ENCODE measurements at places on chromosomes 1 and 21. TPM values are rescaled to one million over a fixed set of nuclear protein-coding genes. Genes with fewer than 3 reads are reported as not detected.

Gene SLC22A15
- total RNA-seq: 0.17 TPM

GRCh38 chr1:204218552-204218951 lies 4.8 kb upstream of the GOLT1A start:
- H3K27ac ChIP-seq: no peak overlapping the region
- no peak for DNase-seq
- H3K4me1 ChIP-seq: peaks cover 5% of the 10 kb centered on the region
- H3K4me3 ChIP-seq: no peak overlapping the region
- H3K27me3 ChIP-seq: no peaks in the 10 kb centered on the region

DNA sequence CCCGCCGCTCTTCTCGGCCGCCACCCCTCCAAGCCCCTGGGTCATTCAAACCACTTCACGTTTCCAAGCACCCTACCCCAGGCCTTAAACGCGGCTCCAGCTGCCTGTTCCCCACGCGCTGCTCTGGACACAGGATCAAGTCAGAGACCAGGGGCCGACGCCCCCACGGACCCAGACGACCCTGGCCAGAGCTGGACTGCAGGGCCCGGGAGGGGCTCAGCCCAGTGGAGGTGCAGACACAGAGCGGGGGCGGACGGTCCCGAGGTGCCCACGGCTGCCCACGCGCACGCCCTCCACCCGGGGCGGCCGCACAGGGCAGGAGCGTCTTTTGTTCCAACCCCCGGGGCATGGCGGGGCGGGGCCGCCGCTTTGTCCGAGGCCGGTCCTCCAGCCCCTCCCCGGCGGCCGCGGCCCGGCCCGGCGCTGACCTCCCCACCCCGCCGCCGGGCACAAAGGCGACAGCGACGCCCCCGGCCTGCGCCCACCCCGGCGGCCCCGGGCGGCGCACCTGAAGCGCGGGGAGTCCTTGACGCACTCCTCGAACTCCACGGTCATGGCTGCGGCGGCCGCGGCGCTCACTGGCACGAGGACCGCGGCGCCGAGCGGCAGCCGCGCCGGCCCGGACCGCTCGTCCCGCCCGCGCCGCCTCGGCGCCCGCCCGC lies 338 bp downstream of the ACAP3 start:
- H3K27me3 ChIP-seq: no peaks in the 10 kb centered on the region
- H3K36me3 ChIP-seq: peaks cover 3% of the 10 kb centered on the region
- peaks cover 23% of the 10 kb centered on the region for H3K4me1 ChIP-seq
- H3K4me3 ChIP-seq: peak overlapping the region; percentile 78
- no peak for DNase-seq

DNA sequence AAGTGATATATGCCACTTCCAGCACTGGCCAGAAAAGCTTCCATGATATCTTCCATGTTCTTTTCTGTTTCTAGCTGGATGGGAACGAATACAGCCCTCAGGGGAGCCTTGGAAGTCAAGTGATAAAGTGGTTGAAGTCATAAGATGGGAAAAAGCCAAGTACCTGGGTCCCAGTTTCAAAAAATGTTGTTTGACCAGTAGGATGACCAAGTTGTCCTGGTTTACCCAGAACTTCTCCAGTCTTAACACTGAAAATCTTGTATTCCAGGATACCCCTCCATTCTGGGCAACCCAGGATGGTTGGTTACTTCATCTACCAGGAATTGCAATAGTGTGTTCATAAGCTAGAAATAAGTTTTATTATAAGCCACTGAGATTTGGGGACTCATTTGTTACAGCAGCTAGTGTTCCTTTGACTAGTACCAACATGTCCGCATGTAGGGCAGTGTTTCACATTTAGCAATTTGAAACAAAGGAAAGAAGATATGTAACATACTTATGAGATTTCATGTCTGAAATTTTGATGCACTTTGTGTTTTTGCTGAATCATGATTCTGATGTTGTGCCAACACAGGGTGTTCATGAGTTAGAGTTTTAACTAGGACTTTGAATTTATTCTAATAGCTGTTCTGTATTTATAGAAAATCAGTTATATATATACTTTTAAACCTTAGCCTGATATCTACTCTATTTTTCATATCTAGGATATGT lies 139.9 kb downstream of the TPR start:
- H3K4me1 ChIP-seq: no peaks in the 10 kb centered on the region
- peaks cover 6% of the 10 kb centered on the region for H3K27me3 ChIP-seq
- H3K4me3 ChIP-seq: no peak overlapping the region
- no peak overlapping the region for H3K27ac ChIP-seq
- DNase-seq: no peak

DNA sequence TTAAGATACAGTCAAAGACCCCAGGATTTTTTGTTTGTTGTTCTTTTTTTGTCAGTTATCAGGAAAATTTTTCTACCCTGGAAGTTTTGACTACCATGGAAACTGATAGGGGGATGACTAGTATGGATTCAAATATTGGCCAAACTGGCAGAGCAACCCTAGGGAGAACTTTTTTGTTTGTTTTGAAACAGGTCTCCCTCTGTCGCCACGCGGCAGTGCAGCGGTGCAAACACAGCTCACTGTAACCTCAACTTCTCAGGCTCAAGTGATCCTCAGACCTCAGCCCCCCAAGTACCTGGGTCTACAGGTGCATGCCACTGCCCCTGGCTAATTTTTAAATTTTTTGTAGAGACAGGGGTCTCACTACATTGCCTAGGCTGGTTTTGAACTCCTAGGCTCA lies 46.6 kb downstream of the TOR3A start:
- H3K27ac ChIP-seq: peak overlapping the region; percentile 76
- H3K4me3 ChIP-seq: no peak overlapping the region
- no peaks in the 10 kb centered on the region for H3K36me3 ChIP-seq
- DNase-seq: no peak

DNA sequence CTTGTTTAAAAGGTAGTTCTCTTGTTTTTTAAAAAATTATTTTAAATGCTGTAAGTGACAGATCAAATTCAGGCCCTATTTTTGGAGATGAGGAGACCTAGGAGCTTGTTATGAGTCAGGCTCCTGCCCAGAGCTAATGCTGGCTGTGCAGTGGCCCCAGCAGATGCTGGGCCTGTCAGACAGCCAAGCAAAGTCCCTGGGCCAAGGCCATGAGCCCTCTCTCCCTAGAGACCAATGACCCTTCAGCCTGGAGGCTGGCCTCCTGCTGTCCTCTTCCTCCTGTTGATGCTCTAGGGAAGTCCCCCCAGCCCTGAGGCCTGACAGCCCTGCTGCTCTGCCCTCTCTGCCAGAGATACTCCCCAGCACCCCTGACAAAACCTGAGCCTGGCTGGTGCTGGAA lies 128.1 kb upstream of the CTTNBP2NL start:
- H3K27me3 ChIP-seq: peaks cover 5% of the 10 kb centered on the region
- no peaks in the 10 kb centered on the region for H3K4me1 ChIP-seq
- H3K27ac ChIP-seq: no peak overlapping the region

DNA sequence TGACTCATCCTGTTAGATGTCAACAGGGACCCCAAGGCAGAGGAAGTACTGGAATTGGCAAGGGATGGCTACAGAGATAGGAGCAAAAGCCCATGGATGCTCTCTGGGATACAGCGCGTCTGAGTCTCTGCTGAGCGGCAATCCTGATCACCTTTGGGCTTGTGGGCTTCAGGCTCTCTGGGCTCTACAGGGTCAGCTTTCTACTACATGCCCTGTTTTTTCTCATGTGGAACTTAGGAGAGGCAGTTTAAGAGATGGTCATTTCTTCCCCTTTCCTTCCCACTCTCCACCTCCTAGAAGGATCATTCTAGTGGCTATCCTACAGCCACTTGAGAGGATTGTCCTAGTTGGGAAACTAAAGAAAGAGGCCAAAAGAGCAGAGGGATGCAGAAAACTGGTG lies 1.3 kb downstream of the LINGO4 start:
- no peak for DNase-seq
- H3K27me3 ChIP-seq: peaks cover 2% of the 10 kb centered on the region
- H3K4me3 ChIP-seq: no peak overlapping the region
- H3K4me1 ChIP-seq: peaks cover 2% of the 10 kb centered on the region
- H3K36me3 ChIP-seq: no peaks in the 10 kb centered on the region

- peaks cover 44% of the 10 kb centered on the region for H3K4me1 ChIP-seq
- no peak overlapping the region for H3K4me3 ChIP-seq
- no peak overlapping the region for H3K27ac ChIP-seq
- no peaks in the 10 kb centered on the region for H3K27me3 ChIP-seq
- DNase-seq: no peak
- peaks cover 25% of the 10 kb centered on the region for H3K36me3 ChIP-seq
Observed at GRCh38 chr21:25496825-25497482, 110.3 kb downstream of the MRPL39 start.

GRCh38 chr1:99782397-99782796 lies 16.0 kb upstream of the FRRS1 start:
- no peak for DNase-seq
- H3K4me3 ChIP-seq: no peak overlapping the region
- peaks cover 14% of the 10 kb centered on the region for H3K4me1 ChIP-seq
- no peaks in the 10 kb centered on the region for H3K36me3 ChIP-seq

Gene PDPN
- total RNA-seq: not detected

- DNase-seq: no peak
- H3K36me3 ChIP-seq: no peaks in the 10 kb centered on the region
- H3K27me3 ChIP-seq: no peaks in the 10 kb centered on the region
Observed at GRCh38 chr1:244749230-244750016, 86.0 kb upstream of the COX20 start.

GRCh38 chr1:61227857-61228550 lies 145.6 kb downstream of the NFIA start:
- peaks cover 3% of the 10 kb centered on the region for H3K27me3 ChIP-seq
- H3K27ac ChIP-seq: no peak overlapping the region
- H3K4me3 ChIP-seq: no peak overlapping the region
- DNase-seq: no peak
- no peaks in the 10 kb centered on the region for H3K4me1 ChIP-seq

GRCh38 chr21:31201548-31201947 lies 142.5 kb downstream of the TIAM1 start:
- peaks cover 15% of the 10 kb centered on the region for H3K36me3 ChIP-seq
- H3K27ac ChIP-seq: no peak overlapping the region
- H3K4me3 ChIP-seq: no peak overlapping the region
- peaks cover 26% of the 10 kb centered on the region for H3K4me1 ChIP-seq
- DNase-seq: no peak
- H3K27me3 ChIP-seq: no peaks in the 10 kb centered on the region

DNA sequence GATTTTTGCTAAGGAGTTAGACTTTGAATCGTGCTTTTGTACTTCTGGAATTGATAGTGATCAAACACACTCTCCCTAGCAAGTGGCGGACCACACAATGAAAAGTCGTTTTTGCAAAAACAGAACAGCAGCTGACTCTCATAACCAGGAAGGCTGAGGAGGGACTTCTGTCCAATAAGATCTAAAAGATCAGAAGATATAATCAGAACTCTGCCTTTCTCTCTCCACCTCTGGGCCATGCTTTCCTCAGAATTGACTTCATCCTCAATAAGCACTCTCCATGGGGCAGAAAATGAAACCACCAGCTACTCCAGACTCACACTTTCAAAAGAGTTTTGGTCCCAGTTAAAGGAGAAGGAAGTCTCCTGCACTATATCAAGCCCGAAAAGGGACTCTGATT lies 55.3 kb upstream of the SAMD13 start:
- no peak overlapping the region for H3K4me3 ChIP-seq
- DNase-seq: no peak
- no peaks in the 10 kb centered on the region for H3K27me3 ChIP-seq
- H3K4me1 ChIP-seq: no peaks in the 10 kb centered on the region
- no peak overlapping the region for H3K27ac ChIP-seq

- H3K4me3 ChIP-seq: no peak overlapping the region
- H3K36me3 ChIP-seq: no peaks in the 10 kb centered on the region
- DNase-seq: no peak
- no peaks in the 10 kb centered on the region for H3K4me1 ChIP-seq
- H3K27ac ChIP-seq: no peak overlapping the region
- no peaks in the 10 kb centered on the region for H3K27me3 ChIP-seq
Observed at GRCh38 chr1:164958982-164959768, 397.3 kb downstream of the LMX1A start.

DNA sequence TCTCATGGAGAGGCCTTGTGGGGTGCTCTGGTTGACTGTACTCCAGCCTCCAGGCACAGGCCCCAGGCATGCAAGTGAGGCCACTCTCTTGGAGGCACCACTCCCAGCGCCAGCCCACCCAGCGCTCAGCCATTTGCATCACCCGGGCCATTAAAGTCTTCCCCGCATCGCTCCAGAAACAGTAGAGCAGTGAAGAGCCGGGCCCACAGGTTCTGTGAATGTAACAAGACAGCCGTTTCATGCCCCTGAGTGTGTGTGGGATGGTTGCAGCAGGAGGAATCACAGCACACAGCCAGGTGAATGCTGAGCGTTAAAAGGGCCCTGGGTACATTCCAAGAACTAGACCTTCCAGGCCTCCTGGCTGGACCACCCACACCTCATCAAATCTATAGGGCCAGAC lies 19.0 kb upstream of the CD2 start:
- H3K36me3 ChIP-seq: peaks cover 2% of the 10 kb centered on the region
- H3K27me3 ChIP-seq: no peaks in the 10 kb centered on the region
- H3K27ac ChIP-seq: peak overlapping the region; percentile 100
- DNase-seq: no peak
- H3K4me1 ChIP-seq: peaks cover 46% of the 10 kb centered on the region

Gene GNPAT
- total RNA-seq: 60.4 TPM

DNA sequence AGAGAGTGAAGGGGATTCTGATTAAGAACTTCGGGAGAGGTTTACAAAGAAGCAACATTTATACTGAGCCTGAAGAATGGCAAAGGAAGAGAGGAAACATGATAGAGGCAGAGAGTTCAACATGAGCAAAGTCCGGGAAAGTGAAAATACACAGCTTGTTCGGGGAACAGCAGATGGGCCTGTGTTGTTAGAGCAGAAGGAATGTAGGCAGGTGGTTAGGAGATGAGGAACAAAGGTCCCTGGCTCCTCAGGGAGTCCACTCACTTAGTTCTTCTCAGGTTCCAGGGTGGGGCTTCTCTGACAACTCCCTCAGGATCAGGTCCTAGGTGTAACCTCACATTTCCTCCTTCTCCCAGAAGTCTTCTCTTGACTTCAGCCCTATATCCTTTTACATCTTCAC lies 5.1 kb upstream of the ZNF326 start:
- H3K36me3 ChIP-seq: no peaks in the 10 kb centered on the region
- DNase-seq: no peak
- H3K27me3 ChIP-seq: no peaks in the 10 kb centered on the region
- H3K4me1 ChIP-seq: peaks cover 12% of the 10 kb centered on the region
- no peak overlapping the region for H3K4me3 ChIP-seq

Gene SLC30A2
- total RNA-seq: not detected

GRCh38 chr1:185438936-185439335 lies 121.9 kb upstream of the IVNS1ABP start:
- H3K27ac ChIP-seq: no peak overlapping the region
- H3K27me3 ChIP-seq: no peaks in the 10 kb centered on the region
- H3K4me3 ChIP-seq: no peak overlapping the region
- H3K4me1 ChIP-seq: peaks cover 2% of the 10 kb centered on the region
- no peak for DNase-seq

Gene ASB17
- not detected for total RNA-seq

Gene AGO4
- 3.1 TPM for total RNA-seq
